ENCODE measurements at places on chromosomes 6 and 20.

GRCh38 chr20:4563534-4563933, 158.2 kb upstream of the PRND start:
- no peak for DNase-seq

- no peak for DNase-seq
Measured at GRCh38 chr6:8809662-8810061, 374.3 kb upstream of the SLC35B3 start.

GRCh38 chr20:19486446-19486845, 271.6 kb upstream of the RIN2 start:
- no peak for DNase-seq

DNA sequence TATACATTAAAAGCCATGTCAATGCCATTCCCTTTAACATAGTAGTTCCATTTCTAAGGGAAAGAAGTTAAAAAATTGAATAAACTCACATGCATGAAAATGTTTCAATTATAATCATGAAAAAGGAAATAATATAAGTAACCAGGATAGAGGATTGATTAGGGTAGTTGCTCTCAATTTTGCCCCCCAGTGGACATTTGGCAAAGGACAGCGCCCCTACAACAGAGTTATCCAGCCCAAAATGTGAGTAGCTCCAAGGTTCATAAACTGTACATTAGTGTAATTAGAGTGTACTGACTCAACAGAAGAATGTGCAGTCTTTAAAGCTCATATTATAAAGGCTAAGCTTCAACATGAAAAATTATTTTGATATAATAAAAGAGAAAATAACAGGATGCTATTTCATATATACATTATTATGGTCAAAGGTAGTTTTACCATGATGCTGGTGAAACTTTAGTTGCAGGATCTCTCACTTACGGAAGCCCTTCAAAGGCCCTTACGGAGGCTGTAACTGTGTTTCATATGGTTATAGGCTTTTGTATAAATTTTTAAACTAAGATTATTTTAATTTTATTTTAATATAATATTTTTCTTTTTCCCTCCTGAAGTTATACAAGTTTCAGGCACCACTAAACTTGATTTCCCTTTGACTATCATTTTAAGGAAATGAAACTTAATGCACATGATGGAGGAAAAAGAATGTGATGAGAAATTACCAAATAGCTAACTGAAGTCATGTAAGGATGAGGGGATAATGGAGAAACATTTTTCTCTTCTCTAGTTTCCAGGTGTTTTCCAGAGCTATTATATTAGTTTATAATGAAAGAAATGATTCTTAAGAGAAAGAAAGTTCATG, 403.6 kb downstream of the PLCB1 start:
- DNase-seq, result no peak

DNA sequence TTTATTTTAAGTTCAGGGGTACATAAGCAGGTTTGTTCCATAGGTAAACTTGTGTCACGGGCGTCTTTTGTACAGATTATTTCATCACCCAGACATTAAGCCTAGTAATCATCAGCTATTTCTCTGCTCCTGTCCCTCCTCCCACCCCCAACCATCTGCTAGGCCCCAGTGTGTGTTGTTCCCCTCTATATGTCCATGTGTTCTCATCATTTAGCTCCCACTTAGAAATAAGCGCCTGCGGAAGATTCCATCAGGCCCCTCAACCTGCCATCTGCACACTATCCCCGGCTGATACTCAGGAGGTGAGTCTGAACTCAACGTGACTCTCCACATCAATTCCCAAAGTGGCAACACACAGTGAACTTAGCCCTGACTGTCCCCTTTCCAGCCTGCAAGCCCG, 228.0 kb upstream of the SYNDIG1 start:
- no peak for DNase-seq

GRCh38 chr6:80690551-80691131, 584.2 kb downstream of the BCKDHB start:
- DNase-seq, result no peak

DNA sequence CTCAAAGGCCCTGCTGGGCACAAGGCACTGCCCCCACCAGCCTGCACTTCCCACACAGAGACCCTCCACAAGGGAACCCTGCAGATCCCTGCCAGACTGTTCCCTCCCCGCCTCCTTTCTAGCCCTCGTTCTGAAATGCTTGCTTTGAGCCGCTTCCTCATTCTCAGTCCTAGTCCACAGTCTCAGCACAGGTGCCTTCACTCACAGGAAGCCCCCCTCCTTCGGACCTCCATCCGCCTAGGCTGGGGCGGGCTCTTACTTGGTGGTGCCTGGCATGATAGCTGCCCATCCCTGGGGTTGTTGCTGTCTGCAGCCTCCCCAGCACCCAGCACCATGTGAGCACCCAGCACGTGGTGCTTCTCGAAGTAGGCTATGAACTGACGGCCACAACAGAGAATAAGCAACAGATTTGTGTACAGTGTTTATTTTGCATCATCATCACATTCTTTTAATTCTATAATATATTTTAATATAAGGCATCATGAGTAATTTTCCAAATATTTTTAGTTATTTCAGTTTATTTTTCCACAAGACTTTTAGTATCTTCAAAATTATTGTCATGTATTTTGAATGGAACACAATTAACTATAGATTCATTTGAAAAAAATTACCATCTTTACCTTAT, 12.3 kb downstream of the CST5 start:
- DNase-seq, result no peak

DNA sequence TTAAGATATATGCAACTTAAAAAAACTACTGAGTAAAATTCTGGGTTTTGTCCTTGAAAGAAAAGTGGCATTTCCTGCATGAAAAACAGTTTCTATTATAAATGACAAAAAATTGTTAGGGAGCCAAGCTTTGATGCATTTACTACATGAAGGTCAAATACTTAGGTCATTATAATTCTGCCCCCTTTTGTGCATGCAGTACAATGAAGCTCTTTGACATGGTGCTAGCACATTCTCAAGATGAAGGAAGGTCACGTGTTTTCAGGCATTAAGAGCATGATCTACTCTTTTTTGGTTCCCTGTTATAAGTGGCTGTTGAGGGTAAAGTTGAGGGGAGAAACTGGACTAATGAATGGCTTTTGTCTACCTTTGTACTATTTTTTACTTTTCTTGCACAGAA, 72.7 kb downstream of the FOXO3 start:
- no peak for DNase-seq

DNA sequence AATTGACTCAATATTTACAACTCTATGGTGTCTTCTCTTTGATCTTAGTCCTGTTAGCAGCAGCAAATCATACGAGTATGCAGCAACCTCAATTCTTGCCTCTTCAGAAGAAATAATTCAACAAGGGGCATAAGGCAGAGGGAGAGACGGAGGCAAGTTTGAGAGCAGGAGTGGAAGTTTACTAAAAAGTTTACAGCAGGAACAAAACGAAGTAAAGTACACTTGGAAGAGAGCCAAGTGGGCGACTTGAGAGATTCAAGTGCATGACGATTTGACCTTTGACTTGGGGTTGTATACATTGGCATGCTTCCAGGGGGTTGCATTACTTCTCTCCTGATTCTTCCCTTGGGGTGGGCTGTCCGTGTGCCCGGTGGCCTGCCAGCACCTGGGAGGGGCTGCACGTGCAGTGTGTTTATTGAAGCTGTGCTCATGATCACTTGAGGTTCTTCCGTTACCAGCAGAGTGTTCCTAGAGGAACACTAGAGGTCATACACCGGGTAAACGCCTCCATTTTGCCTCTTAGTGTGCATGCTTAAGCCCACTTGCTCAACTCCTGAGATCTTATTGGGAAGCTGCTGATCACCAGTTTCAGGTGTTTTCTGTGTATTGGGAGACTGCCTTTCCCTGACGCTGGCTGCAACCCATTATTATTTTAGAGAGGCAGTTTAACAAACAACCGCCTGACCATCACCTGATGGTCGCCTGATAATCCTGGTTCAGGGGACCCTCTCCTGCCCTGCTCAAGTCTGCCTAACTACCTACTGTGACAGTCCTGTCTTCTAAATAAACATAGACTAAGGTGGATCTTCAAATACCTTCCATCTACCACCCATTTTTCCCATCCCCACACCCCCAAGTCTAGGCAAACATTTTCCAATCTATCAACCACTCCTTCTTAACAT, 172.4 kb upstream of the MYLIP start:
- no peak for DNase-seq

GRCh38 chr20:2930538-2930937, 57.3 kb downstream of the PTPRA start:
- DNase-seq, result no peak

DNA sequence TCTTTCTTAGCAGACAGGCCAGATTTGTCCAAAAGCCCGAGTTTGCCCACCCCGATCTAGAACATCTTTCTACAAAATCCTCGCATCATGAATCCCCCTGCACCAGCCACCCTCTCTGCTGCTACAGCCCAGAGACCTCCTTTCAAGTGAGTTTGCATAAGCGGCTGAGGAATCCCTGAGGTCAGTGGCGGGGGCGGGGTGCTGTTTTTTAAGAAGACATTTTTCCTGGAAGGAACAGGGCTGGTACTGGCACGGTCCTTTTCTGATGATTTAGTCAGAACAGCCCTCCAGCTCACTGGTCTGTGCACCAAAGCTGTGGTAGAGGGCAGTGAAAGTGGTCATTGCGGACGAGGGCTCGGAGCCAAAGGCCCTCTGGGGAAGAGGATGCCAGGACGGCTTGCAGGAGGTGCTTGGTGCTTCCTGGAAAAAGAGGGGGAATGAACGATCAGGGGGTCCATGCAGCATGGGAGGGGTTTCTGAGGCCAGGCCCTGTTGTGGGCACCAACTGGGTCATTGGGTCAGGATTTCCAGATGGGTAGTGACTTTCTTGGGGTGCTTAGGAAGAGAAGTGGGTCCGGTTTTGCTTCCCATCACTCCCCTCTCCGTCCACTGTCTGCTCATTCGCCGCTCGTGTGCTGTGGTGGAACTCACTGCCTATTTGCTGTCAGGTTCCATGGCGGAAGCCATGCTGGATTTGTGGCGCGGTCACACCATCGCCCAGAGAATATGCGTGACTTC, 50.4 kb downstream of the GNAS-AS1 start:
- no peak for DNase-seq

DNA sequence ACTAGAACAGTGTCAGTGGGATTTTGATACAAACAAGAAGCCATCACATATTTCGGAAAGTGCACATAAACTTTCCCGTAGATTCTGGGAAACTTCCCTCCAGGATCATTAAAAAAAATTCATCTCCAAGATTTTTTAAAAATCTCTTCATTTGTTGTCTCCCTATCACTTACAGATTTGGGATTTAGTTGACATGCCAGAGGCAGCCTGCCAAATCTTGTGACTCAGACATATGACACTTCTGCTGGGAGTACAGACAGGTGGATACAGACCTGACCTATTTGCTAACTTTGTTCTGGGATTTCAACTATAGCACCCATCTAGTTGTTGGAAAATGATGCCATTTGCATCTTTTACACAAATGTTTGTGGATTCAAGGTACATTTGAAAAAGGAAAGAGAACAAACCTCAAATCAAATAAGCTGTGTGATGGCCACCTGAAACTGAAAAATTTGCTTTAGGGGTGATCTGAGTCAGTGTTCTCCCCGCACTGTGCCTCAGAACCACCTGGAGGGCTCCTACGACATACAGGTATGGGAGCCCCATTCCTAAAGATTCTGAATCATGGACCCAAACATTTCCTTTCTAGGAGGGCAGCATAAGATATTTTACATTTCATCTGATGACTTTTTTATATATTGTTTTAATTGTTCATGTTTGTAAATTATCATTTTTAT, 21.9 kb upstream of the CD2AP start:
- DNase-seq, result no peak

DNA sequence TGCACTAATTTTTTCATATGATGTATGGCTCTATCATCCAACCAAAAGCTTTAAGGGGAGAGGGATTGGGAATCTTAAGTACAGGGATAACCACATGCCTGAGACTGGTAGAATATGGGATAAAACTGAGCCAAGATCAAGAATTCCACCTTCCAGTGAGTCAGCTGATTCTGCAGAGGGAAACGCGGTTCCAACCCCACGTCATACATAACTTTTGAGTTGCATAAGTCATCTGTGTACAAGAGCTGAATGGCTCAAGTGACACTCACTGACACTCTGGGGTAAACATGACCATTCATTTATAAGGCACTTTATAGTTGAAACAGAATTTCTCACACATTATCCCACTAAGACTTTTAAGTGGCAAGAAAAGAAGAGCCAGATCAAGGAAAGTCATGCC, 16.4 kb downstream of the TRIM27 start:
- no peak for DNase-seq

GRCh38 chr20:19661717-19662636, 96.1 kb upstream of the RIN2 start:
- DNase-seq, result peak; percentile 1

- no peak for DNase-seq
Measured at GRCh38 chr6:53696341-53696740, 30.8 kb upstream of the KLHL31 start.

DNA sequence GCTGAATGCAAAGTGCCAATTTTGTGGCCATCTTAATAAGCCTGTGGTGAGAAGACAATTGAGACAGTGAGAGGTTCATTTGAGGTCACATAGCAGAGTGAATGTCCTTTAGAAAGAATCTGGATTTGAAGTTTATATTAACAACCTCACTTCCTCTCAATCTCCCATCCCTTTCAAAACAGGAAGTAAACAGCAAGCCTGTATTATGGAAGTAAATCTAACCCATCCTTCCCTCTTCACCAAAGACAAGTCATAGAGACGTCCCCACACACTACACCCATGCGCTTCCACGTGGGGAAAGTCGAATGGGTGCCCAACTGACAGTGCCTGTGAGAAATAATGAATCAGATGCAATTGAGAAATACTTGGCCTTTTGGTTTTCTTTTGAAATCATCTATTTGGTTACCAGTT, 28.8 kb upstream of the CCND3 start:
- peak; percentile 74 for DNase-seq

GRCh38 chr6:135722190-135722589, 129.3 kb upstream of the PDE7B start:
- no peak for DNase-seq

- no peak for DNase-seq
Measured at GRCh38 chr20:15840636-15841301, 732.5 kb downstream of the KIF16B start.

- no peak for DNase-seq
Measured at GRCh38 chr6:30922447-30922852, 8.4 kb downstream of the VARS2 start.

GRCh38 chr20:31595654-31596411, 9.3 kb upstream of the ID1 start:
- no peak for DNase-seq

GRCh38 chr6:44734886-44735629, 347.6 kb downstream of the CDC5L start:
- no peak for DNase-seq

DNA sequence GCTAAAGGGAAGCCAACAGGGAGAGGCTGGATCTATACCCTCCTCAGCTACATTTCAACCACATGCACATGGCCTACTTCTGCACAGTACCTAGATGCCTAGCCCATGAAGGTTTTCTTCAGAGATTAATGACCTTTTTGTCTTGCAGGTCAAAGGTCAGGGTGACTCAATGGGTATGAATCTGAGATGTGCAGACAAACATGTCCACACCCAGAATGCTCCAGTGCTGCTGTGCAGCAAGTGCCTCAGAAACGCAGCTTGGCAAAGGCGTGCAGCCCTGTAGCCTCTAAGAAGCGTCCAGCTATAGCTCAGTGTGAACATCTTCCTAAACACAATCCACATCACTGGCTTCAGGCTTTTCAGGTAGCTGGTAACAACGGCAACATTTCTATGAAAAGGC, 24.4 kb downstream of the MAP1LC3A start:
- no peak for DNase-seq

GRCh38 chr6:15912505-15913400, 216.1 kb upstream of the MYLIP start:
- DNase-seq, result no peak
